Lung microvascular endothelial cell (primary cell): ENCODE measurements at places on chromosomes 6 and 20.

- DNase-seq, result no peak
Measured at GRCh38 chr6:136783495-136784270, 8.6 kb downstream of the MAP3K5 start.

- no peak for DNase-seq
Measured at GRCh38 chr6:156881687-156882629, 104.8 kb downstream of the ARID1B start.

DNA sequence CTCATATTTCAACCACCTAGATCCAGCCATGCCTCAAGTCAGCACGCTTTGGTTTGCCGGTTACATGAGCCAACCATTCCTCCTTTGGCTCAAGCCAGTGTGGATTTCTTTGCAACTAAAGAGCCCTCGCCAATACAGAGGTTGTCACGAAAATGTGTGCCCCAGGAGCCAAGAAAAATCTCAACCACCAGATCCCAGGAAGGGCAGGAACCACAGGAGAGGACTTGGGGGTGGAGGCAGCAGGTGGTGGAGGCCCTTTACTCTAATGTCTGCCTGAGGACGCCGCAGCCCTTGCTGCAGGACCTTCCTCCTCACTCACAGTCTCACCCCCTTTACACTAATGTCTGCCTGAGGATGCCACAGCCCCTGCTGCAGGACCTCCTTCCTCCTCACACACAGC lies 144.8 kb upstream of the PHACTR3 start:
- DNase-seq, result no peak

DNA sequence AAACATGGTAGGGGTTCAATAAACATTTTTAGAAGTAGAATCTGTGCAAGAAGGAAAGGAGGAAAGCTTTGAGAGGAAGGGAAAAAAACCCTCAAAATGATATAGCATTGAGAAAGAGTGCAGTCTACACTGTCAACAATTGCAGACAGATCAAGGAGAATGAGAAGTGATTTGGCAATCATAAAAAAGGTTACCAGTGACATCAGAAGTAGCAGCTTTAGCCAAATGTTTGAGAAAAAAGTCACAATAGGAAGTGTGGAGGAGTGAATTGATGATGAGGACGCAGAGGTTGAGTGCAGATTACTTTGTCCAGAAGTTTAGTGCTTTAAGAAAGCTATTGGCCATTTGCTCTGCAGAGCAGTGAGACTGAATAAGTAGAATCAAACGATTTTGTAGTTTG lies 155.0 kb downstream of the GJA1 start:
- no peak for DNase-seq

GRCh38 chr20:48945840-48946514 lies 24.5 kb downstream of the ARFGEF2 start:
- DNase-seq, result peak; percentile 37

DNA sequence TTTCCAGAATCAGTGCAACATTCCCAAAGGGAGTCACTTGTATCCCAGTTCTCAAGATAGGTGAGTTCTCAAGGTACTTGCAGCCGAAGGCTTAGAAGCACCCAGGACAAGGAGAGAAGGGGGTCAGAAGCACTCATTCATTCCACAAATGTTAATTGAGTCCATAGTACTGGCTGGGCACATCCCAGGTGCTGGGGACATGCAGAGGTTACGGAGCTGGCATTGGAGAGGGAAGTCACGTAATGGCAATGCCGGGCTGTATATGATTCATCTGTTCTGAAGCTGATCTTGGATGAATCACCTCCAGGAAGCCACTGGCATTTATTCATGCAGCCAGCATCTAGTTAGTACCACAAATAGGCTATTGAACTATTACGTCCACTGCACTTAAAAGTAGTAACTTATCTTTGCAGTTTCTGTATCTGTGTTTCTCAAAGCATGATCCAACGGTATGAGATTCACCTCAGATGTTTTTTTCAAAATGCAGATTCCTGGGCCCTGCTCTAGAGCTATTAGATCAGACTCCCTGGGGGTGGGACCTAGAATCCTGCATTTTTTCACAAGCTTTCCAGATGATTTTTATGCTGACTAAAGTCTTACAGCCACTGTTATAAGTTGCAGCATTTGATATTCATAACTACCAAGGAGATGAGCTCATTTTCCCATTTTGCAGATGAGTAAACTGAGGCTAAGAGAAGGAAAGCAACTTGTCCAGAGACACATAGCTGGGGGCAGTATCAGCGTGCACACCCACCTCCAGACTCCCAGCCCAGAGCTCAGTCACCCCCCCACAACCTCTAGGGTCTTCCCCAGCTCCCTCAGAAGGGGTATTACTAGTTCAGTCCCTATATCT lies 44.1 kb upstream of the ID1 start:
- DNase-seq, result peak; percentile 91

GRCh38 chr6:77678048-77678447 lies 25.2 kb downstream of the MEI4 start:
- no peak for DNase-seq
